Common myeloid progenitor, CD34-positive (primary cell): ENCODE measurements at places on chromosomes 16 and 17.

- peaks cover 9% of the 10 kb centered on the region for H3K4me1 ChIP-seq
- DNase-seq = no peak
- peaks cover 16% of the 10 kb centered on the region for H3K36me3 ChIP-seq
- H3K27me3 ChIP-seq = no peaks in the 10 kb centered on the region
- no peak overlapping the region for H3K27ac ChIP-seq
- H3K4me3 ChIP-seq = no peak overlapping the region
These were observed 170.0 kb downstream of the PHKB start for GRCh38 chr16:47631131-47631530.

GRCh38 chr17:71438631-71439146 is 682.1 kb upstream of the SOX9 start:
- no peak overlapping the region for H3K27ac ChIP-seq
- no peak for DNase-seq
- H3K36me3 ChIP-seq = no peaks in the 10 kb centered on the region
- H3K4me1 ChIP-seq = no peaks in the 10 kb centered on the region
- H3K4me3 ChIP-seq = no peak overlapping the region

- no peak overlapping the region for H3K27ac ChIP-seq
- DNase-seq = no peak
- H3K36me3 ChIP-seq = no peaks in the 10 kb centered on the region
- H3K4me1 ChIP-seq = no peaks in the 10 kb centered on the region
These were observed 46.1 kb upstream of the CBFA2T3 start for GRCh38 chr16:89023151-89023551.

DNA sequence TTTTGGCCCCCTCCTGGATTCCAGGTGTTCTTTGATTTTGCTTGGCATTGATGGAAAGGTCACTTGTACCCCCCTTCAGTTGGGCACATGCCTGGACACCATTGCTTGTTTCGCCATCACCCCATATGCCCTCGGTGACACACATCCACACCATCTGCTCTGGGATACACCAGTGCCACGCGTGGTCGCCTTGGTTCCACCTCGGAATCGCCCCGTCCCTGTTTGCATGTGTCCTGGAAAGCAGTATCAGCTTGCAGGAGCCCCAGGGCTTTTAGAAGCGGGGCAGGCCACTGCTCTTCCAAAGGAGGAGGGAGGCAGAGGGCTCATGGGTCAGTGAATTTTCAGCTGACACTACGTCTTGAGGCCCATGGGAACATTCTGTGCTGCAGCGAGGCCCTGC is 607.9 kb downstream of the KCNJ18 start:
- no peaks in the 10 kb centered on the region for H3K36me3 ChIP-seq
- H3K4me3 ChIP-seq = no peak overlapping the region
- H3K27ac ChIP-seq = no peak overlapping the region
- H3K4me1 ChIP-seq = no peaks in the 10 kb centered on the region

GRCh38 chr17:61897548-61898180 is 30.1 kb downstream of the INTS2 start:
- peaks cover 12% of the 10 kb centered on the region for H3K36me3 ChIP-seq
- no peak overlapping the region for H3K27ac ChIP-seq
- no peaks in the 10 kb centered on the region for H3K27me3 ChIP-seq
- DNase-seq = no peak
- H3K4me3 ChIP-seq = no peak overlapping the region

DNA sequence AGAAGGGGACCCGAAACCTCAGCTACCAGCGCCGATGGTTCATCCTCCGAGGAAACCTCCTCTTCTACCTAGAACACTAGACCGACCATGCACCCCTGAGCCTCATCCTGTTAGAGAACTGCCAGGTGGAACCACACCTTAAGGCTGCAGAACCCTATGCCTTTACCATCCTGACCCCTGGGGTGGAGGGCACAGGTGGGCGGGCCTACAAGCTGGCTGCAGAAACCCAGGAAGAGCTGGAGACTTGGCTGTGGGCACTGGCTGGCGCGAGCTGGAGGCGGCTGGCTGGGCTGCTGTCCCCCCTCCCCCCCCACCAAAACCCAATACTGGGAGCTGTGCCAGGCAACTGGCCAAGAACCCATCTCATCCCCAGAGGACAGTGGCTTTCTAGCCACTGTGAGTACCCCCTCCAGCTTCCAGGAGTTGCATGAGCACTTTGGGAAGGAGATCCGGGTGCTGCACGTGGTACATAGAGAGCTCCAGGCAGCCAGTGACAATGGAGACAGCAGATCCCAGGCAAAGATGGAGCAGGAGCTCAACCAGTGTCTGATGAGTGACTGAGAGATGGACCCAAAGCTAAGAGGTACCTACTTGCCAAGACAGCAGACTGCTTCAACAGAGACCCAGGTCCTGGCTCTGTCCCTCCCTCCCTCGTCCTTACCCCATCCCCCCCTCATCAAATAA is 1.4 kb upstream of the CD2BP2 start:
- peaks cover 27% of the 10 kb centered on the region for H3K4me1 ChIP-seq
- peaks cover 66% of the 10 kb centered on the region for H3K36me3 ChIP-seq
- peak overlapping the region; percentile 94 for H3K4me3 ChIP-seq
- DNase-seq = no peak

- no peaks in the 10 kb centered on the region for H3K27me3 ChIP-seq
- no peak for DNase-seq
These were observed 5.8 kb downstream of the ZNF18 start for GRCh38 chr17:11991461-11991860.

DNA sequence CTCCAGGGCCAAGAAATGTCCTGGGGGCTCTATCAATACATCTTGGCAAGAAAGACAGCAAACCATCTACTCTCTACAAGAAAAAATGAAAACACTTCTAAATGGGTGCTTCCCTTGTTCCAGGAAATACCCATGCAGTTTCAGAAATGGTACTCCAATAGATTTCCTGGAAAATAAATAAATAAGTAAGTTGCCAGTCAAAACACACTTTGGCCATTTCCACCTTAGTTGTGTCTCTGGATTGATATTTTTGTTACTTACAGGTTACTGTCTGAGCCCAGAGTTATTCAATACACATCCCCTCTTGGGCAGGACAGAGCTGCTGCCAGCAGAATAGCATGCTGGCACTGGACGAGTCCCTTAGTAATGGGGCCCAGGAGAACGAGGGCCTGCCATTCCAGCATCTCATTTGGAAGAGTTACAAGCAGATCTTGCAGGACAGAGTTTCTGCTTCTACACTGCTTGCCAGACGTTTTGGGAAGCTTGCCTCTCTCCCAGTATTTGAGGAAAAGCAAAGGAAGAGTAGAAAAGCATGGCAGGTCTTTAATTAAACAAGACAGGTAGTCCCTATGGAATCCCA is 100.5 kb downstream of the SMG6 start:
- no peak overlapping the region for H3K4me3 ChIP-seq
- DNase-seq = no peak
- peaks cover 5% of the 10 kb centered on the region for H3K36me3 ChIP-seq
- H3K27ac ChIP-seq = no peak overlapping the region
- H3K4me1 ChIP-seq = peaks cover 11% of the 10 kb centered on the region
- no peaks in the 10 kb centered on the region for H3K27me3 ChIP-seq

DNA sequence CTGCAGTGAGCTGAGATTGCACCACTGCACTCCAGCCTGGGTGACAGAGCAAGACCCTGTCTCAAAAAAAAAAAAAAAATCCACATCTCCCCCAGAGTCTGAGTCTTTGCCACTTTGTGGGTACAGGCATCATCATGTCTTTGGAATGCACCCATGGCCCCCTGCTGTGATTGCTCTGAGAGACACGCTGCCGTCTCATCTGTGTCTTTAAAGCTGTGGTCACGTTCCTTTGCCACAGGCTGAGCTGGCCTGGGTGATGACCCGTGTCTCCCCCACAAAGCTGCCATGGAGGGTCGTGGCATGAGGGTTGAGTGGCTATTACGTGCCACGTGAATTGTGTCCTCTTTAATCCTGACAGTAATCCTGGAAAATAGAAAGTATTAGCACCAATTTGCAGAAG is 20.2 kb downstream of the CRISPLD2 start:
- no peaks in the 10 kb centered on the region for H3K4me1 ChIP-seq
- no peak for DNase-seq
- no peak overlapping the region for H3K4me3 ChIP-seq
- H3K27ac ChIP-seq = no peak overlapping the region
- no peaks in the 10 kb centered on the region for H3K36me3 ChIP-seq

DNA sequence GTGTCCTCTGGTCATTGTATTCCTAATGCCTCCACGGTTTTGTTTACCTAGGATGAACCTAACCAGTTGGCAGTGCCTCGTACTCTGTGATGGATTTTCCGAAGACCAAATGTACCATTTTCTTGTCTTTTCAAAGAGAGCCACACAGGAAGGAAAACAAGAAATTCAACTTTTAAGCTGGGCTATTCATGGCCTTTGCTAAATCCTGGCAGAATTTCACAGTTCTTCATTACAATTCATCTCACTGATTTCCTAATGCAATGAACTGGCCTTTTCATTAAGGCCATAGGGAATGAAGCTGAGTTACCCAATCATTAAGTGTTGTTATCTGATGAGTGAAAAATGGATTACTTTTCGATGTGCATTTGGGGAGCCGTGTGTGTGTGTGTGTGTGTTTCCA is 7.9 kb upstream of the KCNJ16 start:
- no peaks in the 10 kb centered on the region for H3K36me3 ChIP-seq
- no peak for DNase-seq
- H3K4me3 ChIP-seq = no peak overlapping the region
- no peaks in the 10 kb centered on the region for H3K4me1 ChIP-seq
- no peak overlapping the region for H3K27ac ChIP-seq

DNA sequence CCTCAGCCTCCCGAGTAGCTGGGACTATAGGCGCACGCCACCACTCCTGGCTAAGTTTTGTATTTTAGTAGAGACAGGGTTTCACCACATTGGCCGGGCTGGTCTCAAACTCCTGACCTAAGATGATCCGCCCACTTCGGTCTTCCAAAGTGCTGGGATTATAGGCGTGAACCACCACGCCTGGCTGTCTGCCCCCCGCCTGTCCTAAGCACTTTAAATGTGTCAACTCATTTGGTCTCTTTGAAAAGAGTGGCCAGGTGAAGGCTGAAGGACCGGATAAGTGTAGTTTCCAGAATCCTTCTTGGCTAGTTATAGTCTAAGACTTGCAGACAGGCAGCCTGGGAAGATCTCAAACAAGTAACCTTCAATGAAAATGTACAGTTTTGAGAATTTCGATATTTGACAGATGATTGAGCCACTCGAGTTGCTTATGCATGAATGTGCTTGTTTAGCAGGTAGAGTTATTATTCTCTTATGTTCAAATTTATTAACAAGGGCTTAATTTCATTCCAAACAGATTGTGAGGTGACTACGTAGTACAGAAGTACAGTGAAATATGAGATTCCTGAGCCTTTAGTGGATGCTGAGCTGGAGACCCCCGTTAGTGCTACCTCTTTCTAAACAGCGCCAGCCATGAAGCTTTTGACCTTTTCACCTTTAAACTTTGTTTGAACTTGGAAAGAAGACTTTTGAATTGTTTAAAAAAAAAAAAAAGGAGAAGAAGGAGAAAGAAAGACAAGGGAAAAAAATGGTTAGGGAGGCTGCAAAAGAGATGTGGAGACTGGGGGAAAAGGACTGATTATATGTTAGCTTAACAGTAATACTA is 164.4 kb upstream of the TBX2 start:
- H3K27ac ChIP-seq = no peak overlapping the region
- no peak overlapping the region for H3K4me3 ChIP-seq
- no peaks in the 10 kb centered on the region for H3K27me3 ChIP-seq

GRCh38 chr17:68972119-68972704 is 17.0 kb upstream of the ABCA8 start:
- no peak overlapping the region for H3K4me3 ChIP-seq
- no peaks in the 10 kb centered on the region for H3K36me3 ChIP-seq
- no peak overlapping the region for H3K27ac ChIP-seq
- no peaks in the 10 kb centered on the region for H3K27me3 ChIP-seq
- DNase-seq = peak; percentile 22

DNA sequence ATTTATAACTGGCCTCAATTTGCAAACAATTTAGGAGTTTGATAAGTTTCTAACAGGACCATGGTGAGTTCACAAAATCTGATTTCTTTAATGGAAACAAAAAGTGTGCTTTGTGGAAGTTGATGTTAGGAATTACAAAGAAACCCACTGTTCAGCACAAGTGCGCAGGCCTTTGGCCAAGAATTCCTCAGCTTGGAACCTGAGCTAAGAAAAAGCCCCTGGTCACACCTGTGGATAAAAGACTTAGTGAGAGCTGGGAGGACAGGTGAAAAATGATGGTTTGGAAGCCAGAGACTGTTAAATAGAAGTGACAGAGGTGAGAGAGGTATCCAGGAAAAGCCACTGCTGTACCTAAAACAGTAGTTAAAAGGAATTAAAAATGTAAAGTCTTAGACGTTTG is 64.7 kb downstream of the PRKCA start:
- H3K27me3 ChIP-seq = no peaks in the 10 kb centered on the region
- H3K4me3 ChIP-seq = no peak overlapping the region
- no peaks in the 10 kb centered on the region for H3K36me3 ChIP-seq

DNA sequence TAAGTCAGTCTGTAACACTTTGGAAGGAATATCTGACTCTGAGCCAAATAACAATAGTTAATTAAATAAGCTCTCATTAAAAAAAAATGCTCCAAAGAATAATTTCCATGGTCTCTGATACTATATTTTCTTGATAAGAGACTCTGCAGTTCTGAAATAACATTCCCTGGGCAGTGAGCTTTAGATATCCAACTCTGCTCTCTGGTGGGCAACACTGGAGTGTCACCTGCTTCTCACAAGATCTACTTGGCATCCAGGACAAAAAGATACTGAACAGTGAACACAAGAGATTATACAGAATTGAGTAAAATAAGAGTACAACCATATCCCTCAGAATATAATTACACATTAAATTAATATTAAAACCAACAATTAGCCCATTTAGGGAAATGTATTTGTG is 13.7 kb downstream of the BLMH start:
- DNase-seq = peak; percentile 50
- H3K36me3 ChIP-seq = peaks cover 26% of the 10 kb centered on the region

DNA sequence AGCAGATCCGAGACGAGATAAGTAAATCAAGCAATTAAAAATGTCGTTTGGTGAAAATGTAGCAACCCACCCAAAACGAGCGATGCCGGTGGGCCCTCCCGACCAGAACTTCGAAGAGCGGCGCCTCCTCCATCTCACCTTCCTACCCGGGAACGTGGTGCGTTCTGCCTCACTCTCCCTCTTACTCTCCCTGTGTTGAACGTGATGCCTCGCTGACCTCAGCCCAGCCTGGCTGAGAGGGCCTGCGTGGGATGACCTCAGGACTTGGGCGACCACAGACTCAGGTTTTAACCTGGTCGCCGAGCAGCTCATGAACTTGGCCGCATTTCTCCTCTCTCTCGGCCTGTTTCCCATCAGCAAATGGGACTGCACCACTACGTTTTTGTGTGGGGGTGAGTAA is 69.7 kb upstream of the RPL38 start:
- no peak overlapping the region for H3K27ac ChIP-seq
- H3K27me3 ChIP-seq = peaks cover 22% of the 10 kb centered on the region
- DNase-seq = no peak

GRCh38 chr16:49019081-49019633 is 262.5 kb downstream of the CBLN1 start:
- peaks cover 28% of the 10 kb centered on the region for H3K27me3 ChIP-seq
- H3K4me1 ChIP-seq = no peaks in the 10 kb centered on the region
- no peak overlapping the region for H3K4me3 ChIP-seq
- DNase-seq = no peak
